Midbrain (tissue), 1 donor: ENCODE measurements at places on chromosomes 2 and 18.

DNA sequence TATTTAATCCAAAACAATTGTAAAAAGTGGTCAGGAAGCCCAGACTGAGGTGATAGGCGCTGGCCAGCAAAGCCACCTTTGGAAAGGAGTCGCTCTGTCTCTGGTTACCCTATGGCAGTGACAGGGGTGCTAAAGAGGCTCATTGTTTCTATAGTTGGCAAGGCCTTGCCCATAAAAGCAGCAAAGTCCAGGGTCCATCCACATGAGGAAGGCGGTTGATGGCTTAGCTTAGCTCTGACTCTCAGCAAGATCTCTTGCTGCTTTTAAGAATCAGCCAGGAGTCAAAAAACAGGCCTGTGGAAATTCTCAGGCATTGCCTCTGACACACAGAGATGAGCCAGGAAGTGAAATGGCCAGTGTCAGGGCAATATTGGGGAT is 57.8 kb upstream of the CYP26B1 start:
- DNase-seq, result no peak

GRCh38 chr2:27885661-27886060 is 4.5 kb downstream of the RBKS start:
- DNase-seq, result no peak

- DNase-seq, result no peak
Measured at GRCh38 chr2:71513096-71513495, 59.7 kb downstream of the DYSF start.

DNA sequence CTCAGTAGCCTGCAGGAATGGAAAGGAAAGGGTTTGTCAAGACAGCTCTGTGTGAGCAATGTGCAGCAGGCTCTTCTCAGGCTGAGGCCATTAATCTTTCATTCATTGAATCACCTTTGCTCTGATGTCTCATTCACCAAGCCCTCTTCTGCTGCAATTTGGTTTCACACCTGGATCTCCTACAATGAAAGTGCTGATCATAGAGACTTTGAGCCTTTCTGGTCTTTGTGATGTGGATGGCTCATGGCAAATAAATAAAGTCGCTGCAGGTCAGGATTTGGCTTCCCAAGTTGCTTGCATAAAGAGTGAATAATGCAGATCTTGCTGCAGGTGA is 95.8 kb upstream of the SPRED2 start:
- DNase-seq, result no peak

- DNase-seq, result no peak
Measured at GRCh38 chr2:167183931-167184330, 295.7 kb downstream of the XIRP2 start.

DNA sequence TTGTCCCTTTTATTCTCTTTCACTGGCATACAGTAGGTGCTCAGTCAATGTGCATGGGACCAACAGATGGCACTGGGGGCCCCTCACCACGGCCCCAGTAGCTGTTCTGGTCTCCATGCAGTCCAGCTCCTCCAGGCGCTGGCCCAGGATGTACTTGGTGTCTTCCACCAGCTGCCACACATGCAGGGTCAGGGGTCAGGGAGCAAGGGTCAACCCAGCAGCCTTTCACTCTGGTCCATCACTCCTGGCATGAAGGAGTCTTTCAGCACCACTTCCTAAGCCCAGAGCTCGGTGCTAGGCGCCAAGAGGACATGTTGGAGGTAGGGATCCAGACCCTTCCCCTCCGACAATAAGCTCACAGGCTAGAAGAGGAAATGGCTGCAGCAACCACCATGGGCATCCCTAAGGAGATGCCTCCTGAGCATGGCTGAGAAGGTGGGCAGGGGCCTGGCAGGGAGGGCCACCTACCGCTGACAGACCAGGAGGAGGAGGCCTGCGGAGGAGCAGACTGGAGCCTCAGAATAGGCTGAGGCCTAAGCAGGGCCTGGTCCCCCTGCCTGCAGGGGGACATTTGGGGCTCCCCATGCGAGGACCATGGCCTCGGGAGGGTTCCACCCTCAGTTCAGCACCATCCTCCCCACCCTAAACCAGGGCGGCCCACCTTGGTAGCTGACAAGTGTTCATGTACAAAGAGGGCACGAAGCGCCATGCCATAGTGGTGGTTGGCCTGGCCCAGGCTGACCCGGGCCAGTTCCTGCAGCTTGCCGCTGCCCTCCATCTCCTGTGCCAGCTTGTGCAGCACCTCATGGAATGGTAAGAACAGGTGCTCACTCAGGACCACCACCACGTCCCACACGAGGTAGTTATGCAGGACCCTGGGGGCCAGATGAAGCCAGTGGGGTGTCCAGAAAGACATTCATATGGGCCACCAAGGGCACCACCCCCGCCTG is 10.2 kb downstream of the ALPG start:
- DNase-seq, result no peak

DNA sequence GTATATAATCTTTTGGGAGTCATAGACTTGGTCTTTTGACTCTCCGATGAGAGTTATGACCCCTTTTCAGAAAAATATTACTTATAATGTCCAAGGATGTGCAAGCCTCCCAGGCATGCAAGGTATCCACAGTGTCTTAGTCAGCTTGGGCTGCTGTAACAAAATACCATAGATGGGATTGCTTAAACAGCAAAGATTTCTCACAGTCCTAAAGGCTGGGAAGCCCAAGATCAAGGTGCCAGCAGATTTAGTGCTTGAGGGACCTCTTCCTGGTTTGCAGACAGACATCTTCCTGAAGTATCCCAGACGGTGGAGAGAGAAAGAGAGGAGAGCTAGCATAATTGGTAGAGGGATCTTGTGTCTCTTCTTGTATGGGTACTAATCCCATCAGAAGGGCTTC is 35.6 kb upstream of the FBXO11 start:
- no peak for DNase-seq

GRCh38 chr2:50102383-50102782 is 929.5 kb downstream of the NRXN1 start:
- DNase-seq, result no peak

DNA sequence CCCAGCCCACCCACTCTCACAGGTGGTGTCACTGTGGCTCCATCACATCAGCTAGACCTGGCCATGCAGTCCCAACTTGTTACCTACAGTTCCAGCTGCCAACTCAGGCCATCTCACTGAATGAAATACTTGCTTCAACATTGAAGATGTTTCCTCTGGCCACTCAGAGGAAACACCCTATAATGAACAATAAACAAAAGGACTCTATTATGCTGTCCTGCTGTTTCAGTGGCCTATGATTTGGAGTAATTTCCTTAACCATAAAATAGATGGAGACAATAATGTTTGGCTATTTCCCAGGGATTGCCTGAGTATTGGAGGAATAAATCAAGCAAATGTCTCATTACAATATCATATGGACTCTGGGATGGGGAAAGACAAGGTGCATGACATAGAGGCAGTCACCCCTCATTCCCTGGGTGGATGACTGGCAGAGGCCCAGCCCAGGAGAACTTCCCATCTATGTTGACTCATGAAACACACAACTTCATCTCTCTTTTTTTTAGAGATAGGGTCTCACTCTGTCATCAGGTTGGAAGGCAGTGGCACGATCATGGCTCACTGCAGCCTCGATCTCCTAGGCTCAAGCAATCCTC is 134.4 kb downstream of the TGIF1 start:
- no peak for DNase-seq

DNA sequence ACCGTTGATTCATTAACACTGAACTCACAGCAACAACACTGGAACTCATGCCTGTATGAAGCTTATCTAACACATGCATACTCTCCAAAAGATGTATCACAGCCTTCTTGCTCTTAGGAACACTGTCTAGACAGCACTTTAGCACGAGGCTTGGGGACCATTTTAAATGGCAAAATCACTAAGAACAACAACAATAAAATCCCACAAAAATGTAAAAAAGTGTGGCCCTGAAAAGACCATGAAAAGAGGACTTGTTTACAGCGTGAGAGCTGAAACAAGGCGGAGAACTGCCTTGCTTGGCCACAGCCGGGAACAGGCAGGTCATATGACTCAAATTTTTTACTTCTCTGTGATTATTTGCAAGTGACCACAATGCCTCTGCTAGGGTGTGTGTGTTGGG is 48.1 kb downstream of the CHN1 start:
- no peak for DNase-seq

DNA sequence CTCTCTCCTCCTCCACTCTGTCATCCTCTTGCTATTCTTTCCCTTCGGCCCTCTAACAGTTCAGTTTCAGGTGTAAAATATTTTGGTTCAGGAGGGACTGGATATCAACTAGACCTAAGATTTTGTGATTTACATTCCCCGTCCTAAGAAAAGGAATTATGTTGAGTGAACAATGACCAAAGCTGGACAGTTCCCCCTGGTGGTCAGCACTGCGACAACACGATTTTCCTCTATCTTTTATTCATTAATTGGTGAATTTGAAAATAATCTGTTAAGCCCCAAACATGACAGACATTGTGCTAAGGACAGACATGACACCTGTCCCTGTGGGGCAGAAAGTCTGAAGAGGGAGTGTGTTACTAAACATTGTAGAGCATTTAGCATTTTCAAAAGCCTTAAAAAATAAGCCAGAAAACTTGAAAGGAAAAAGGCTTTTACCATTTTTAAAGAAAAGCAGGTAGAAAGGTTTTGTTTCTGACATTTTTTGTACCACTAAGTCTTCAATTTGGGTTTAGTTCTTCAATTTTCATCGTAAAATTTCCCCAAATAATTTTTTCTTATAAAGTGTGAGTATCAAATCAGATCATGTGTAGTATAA is 28.4 kb upstream of the GTF2A1L start:
- peak; percentile 68 for DNase-seq

GRCh38 chr2:38498045-38498481 is 104.7 kb downstream of the HNRNPLL start:
- no peak for DNase-seq

DNA sequence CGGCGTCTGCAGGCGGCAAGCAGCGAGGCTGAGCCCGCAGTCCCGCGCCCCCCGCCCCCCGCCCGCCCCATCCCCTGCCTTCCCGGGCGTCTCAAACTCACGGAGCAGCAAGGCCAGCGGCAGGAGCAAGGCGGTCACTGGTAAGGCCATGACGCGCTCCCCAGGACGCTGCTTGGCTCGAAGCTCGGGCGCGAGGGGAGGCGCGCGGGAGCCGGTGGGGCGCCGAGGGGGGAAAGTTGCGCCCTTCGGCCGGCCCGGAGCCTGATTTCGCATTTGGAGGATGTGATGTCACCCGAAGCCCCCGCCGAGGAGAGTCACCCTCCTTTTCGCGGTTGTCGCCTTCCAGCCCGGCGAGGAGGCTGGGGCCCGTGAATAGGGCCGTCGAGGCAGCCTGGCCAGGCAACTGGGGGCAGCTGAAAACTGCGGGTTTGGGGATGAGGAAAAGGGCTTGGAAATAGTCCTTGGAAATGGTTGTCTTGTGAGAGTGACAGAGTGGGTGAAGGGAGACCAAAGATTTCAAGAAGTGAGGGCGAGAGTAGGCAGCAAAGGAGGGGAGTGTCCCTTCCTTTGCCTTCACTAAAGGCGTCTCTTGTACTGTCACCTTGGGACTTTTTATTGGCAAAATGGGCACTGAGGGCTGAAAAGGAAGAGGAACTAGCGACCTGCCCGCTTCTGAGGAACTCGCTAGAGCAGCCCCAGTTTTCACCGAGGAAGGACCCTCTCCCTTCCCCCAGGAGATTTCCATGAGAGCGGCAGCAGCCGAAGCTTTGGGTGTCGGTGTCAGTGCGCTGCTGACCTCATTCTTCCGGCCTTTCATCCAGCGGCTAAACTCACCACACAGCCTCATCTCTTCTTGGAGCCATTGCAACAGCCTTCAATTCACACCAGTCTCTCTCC is at the start of gene CD8A:
Gene CD8A (minus strand): TSS at position 238 of the 897 bp plus-strand sequence. CDS start 88 bp downstream, at position 150.
- DNase-seq, result no peak

DNA sequence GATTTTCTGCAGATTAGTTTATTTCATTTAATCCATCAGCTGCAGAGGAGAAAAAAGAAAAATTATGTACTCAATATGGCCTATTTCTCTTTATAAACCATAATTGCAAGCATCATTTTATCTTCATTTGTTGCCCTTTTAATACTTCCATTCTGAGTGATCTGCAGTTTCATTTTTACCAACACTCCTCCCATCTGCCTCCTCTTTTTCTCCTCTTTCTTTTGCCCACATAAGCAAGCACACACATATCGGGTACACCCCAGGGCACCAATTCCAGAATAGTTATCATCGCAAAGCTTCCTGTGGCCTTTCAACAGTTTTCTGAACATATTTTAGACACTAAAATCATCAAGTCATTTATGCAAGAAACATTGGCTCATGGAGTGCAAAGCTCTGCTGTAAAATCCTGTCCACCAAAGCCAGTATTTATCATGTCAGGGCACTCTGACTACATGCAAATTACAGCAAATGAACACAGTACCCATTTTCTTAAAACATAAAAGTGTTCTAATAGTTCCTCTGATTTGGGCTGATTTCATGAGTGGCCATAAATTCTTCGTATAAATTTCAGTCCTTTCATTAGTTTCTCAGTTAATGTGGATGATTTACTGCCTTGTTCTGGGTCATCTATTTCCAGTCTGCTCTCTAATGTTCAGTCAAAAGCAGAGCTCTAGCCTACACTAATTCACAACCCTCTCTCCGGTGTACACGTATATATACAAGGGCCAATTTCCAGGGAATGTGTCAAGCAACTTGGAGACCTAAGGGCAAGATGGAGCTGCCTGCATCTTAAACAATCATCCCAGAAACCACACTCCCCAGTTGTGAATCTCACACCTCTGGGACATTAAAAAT is 281.3 kb downstream of the STK39 start:
- DNase-seq, result no peak

DNA sequence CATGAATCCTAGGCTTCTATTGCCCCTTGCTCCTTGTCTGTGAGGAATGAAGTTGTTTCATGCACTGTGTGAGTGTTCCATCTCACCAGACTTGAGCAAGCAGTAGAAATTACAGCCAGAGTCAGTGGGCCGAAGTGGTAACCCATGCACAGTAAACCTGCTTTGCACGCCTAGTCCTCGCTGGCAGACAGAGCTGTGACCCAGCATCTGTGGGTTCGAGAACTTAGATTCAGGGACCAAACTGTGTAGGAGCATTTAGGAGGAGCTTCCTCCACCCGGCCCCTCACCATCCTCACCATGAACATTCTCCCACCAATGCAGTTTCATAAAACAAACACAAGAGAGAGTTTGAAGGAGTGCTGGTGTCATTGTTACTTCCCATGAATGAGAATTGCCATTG is 21.6 kb upstream of the TEX51 start:
- no peak for DNase-seq

- no peak for DNase-seq
Measured at GRCh38 chr2:37738266-37738885, 66.9 kb upstream of the CDC42EP3 start.

DNA sequence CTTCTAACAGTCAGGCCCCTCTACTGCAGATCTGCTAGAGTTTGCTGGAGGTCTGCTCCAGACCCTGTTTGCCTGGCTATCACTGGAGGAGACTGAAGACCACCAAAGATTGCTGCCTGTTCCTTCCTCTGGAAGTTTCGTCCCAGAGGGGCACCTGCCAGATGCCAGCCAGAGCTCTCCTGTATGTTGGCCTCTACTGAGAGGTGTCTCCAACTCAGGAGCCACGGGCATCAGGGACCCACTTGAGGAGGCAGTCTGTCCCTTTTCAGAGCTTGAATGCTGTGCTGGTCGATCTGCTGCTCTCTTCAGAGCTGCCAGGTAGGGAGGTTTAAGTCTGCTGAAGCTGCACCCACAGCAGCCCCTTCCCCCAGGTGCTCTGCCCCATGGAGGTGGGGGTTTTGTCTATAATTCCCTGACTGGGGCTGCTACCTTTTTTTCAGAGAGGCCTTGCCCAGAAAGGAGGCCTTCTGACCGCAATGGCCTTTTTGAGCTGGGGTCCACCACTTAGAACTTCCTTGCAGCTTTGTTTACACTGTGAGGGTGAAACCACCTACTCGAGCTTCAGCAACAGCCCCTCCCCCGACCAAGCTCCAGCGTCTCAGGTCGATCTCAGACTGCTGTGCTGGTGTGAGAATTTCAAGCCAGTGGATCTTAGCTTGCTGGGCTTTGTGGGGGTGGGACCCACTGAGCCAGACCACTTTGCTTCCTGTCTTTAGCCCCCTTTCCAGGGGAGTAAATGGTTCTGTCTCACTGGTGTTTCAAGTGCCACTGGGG is 566.0 kb downstream of the NR4A2 start:
- no peak for DNase-seq
